Stimulated activated CD8-positive, alpha-beta memory T cell treated with anti-CD3 and anti-CD28 coated beads, Interleukin-15, amount 100 ng/mL, for 4 hours (primary cell): ENCODE measurements at places on chromosomes 16 and 17.

DNA sequence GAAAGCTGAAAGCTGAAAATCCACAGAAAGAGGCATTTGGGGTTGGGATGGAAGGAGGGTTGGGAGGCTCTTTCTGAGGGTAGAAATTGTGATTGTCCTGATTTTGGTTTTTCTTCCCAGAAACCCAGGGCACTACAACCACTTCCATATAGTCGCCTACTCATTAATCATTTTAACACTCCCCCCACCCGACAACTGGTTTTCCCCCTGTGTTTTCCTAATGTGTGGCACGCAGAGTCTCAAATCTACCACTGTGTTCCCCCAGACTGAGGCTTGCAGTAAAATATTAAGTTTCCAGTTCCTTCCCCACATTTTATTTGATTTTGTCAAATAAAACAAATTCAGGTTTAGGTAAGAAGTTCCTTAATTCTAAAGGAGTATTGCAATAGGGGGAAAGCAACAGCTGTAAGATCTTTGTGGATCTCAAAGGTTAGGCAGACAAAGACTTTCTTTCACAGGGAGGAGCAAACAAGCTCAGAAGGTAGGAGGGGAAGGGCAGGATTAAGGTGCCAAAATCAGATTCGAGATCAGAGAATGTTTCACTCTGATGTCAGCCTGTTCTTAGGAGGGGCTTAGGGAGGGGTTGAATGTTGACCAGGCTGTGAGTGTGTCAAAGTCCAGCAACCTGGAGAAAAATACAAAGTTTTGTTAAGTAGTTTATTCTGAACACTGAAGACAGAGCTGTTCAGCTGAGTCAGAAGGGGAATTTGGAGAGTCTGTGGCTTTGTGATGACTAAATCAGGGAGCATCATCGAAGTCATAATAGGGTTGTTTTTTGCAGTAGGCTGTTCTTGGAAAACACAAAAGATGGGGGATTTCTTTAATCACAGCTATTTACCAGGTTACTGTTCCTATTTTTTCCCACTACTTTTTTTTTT lies 3.6 kb downstream of the ZNF267 start:
- DNase-seq, result peak; percentile 39

DNA sequence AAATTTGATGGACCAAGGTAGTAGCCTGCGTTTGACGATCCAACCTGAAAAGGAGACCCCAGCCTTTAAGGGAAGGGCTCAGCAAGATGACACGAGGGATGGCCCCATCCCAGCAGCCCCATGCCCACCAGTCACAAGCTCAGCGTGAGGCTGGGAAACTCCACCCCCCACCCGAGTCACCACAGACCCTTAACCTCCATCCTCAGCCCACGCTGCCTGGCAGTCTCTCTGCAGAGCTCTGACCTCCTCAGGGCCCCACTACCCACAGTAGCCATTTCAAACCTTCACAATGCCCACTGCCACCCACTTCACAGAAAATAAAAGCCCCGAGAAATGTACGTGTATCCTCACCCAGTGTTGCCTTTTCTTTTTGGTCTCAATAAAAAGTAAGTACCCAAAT lies 18.7 kb downstream of the USP36 start:
- no peak for DNase-seq

- DNase-seq, result no peak
Observed at GRCh38 chr16:73000907-73001521, 46.9 kb downstream of the ZFHX3 start.

- no peak for DNase-seq
Observed at GRCh38 chr16:49513040-49513439, 139.4 kb downstream of the C16orf78 start.

DNA sequence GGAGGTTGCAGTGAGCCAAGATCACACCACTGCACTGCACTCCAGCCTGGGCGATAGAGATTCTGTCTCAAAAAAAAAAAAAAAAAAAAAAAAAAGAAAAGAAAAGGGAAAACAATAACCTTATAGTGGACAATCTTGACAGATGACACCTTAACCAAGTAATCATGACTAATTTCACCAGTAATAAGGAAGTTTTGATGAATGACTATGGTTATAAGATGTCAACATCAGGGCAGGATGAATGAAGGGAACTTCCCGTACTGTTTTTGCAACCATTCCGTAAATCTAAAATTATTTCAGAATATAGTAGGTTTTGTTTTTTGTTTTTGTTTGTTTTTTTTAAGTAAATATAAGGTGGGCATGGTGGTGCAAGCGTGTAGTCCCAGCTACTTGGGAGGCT lies 23.0 kb downstream of the GSPT1 start:
- no peak for DNase-seq

- DNase-seq, result peak; percentile 21
Observed at GRCh38 chr17:82267575-82268379, 5.7 kb downstream of the CSNK1D start.

GRCh38 chr16:58176608-58177352 lies 21.1 kb downstream of the CSNK2A2 start:
- DNase-seq, result no peak

DNA sequence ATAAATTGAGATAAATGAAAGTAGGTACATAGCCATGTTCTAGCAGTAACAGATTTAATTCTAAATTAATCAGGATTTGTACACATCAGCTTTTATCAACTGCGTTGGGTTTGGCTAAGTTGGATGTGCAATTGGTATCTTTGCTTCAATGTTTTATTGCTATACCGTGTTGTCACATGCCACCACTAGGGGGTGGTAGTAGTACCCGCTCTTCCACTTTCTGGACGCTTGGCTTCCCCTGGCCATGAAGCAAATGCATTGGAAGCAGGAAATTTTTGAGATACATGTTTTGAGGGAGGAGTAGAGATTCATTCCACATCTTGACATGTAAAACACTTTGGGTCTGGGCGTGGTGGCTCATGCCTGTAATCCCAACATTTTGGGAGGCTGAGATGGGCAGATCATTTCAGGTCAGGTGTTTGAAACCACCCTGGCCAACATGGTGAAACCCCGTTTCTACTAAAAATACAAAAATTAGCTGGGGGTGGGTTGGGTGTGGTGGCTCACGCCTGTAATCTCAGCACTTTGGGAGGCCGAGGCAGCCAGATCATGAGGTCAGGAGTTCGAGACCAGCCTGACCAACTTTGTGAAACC lies 58.6 kb downstream of the EMP2 start:
- DNase-seq, result no peak

- DNase-seq, result no peak
Observed at GRCh38 chr16:24228514-24228913, 27.6 kb upstream of the CACNG3 start.

GRCh38 chr16:79932572-79932971 lies 332.0 kb upstream of the MAF start:
- no peak for DNase-seq

- no peak for DNase-seq
Observed at GRCh38 chr16:49566432-49566831, 192.8 kb downstream of the C16orf78 start.

- DNase-seq, result no peak
Observed at GRCh38 chr16:67528222-67528869, at the start of gene RIPOR1. RIPOR1 (plus strand) TSS chr16:67528829; CDS start chr16:67538447, 9,618 bp downstream.

- no peak for DNase-seq
Observed at GRCh38 chr17:21689604-21690003, 2.7 kb upstream of the KCNJ18 start.

GRCh38 chr16:64878940-64879339 lies 242.9 kb downstream of the CDH11 start:
- DNase-seq, result no peak

DNA sequence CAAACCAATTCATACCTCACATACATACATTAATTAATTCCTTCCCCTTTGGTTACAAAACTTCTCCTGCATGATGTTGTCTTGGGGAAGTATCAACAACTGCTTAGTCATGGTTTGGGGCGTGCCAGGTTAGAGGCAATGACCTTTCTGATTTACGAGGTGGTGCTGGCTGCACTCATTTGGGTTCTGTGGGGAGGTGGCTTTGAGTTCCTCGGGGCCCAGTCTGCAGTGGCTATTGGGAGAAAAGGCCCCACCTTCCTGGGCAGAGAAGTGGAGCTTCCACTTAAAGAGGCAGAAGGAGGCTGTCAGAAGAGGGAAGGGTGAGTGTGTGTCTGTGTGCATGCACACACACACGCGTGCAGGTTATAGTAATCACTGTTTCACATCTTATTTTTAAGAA lies 10.2 kb upstream of the ETV4 start:
- no peak for DNase-seq

DNA sequence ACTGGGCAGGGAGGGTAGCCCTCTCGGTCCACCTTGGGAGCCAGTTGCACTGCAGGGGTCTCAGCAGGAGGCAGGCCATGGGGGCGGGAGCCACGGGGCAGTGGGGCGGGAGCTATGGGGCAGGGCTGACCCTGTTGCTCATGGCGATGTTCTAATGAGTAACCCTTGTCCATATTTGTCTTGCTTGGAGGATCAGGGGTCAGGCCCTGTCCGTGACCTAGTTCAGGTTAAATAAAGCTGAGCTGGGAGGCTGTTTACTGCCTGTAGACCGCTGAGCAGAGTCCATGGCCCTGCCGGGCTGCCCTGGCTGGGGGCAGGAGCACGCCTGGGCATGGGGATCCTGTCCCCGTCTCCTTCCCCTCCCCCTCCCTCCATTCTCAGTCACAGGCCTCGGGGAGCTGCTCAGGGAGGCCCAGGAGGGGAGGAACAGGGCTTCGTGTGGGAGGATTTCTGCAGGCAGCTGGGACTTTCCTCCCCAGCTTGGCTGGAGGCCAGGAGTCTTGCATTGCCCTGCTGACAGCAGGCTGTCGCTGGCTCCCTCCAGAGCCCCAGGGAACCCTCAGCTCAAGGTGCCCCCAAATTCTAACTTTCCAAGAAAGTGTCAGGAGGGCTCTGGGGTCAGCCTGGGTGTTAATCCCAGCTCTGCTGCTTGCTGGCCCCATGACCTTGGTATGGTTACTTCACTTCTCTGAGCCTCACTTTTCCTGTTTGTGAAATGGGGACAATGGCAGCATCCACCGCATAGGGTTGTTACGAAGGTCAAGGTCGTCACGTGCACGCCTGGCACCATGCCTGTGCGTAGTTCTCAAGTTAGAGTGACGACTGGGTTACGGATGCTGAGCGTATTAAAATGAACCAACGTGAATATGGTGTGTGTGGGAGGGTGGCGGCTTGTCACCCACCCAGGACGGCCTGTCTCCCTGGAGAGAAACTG lies 6.1 kb upstream of the SERPINF2 start:
- no peak for DNase-seq

GRCh38 chr17:29698019-29698777 lies 75.5 kb upstream of the CORO6 start:
- no peak for DNase-seq

GRCh38 chr17:75825149-75825552 lies 19.1 kb downstream of the UNC13D start:
- DNase-seq, result no peak

- no peak for DNase-seq
Observed at GRCh38 chr17:79629548-79630049, 18.7 kb upstream of the RBFOX3 start.

DNA sequence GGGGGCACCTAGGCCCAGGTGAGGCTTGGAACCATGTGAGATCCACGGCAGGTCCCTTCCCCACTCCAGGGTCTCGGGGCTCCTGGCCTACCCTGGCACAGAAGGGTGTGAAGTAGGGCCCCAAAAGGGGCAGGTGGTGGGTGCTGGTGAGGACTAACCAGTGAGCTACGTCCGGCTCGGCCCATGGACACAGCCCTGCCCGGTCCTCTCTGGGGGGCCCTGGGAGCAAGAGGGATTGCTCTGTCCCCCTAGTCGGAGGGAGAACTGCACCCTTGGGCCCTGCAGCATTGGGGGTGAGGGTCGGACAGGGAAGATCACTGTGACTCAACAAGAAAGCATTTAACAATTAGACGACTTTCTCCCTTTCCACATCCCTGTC lies 2.9 kb downstream of the ENPP7 start:
- no peak for DNase-seq

GRCh38 chr17:30104575-30105339 lies 11.9 kb upstream of the NSRP1 start:
- DNase-seq, result peak; percentile 53

- DNase-seq, result no peak
Observed at GRCh38 chr17:1890758-1891450, 61.1 kb downstream of the RPA1 start.

DNA sequence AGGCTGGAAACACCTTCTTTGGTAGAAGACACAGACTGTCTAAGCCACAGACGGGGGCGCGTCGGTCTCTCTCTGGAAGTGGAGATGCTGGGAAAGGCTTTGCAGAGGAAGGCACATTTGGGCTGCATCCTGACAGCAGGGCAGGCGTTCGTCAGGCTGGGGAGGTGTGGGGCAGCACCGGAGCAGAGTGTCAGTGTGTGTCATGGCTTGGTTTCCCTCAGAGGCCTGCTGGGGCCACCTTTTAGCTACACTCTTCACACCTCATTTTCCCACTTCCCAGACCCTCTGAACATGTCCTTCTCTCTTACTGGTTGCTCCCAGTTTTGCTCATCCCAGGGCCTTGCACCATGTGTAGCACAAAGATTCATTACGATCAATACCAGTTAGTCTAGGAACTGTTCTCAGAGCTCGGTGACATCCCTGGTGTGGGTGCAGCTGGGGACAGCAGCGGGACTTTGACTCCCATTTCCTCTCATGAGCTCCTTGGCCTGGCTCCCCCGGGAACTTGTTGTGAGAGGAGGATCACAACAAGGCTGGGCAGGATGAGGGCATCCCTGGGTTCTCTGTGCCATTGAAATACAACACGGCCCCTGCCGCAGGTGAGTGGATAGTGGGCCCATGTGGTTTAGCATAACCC lies 33.1 kb downstream of the SMARCE1 start:
- DNase-seq, result no peak

- no peak for DNase-seq
Observed at GRCh38 chr16:63553980-63554379, 1517.7 kb upstream of the CDH8 start.

GRCh38 chr16:87830673-87831420 lies 38.5 kb downstream of the SLC7A5 start:
- DNase-seq, result no peak

DNA sequence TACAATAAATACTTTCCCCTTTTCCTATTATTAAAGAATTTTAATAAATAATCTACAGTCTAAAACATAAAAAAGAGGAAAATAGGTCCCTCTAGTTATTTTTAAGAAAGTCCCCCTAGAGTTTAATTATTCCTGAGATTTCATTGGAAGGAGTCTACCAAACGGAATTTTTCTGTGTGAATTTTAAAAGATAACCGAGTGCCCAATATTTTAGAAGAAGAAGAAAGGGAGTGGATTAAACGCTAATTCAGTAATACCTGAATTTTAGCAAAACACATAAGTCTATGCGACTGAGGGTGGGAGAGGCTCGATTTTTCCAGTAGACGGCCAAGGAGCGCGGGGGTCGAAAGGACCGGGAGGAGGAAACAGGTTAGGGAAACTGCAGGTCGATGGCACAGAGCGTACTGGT lies 2.2 kb downstream of the HOXB2 start:
- DNase-seq, result no peak

DNA sequence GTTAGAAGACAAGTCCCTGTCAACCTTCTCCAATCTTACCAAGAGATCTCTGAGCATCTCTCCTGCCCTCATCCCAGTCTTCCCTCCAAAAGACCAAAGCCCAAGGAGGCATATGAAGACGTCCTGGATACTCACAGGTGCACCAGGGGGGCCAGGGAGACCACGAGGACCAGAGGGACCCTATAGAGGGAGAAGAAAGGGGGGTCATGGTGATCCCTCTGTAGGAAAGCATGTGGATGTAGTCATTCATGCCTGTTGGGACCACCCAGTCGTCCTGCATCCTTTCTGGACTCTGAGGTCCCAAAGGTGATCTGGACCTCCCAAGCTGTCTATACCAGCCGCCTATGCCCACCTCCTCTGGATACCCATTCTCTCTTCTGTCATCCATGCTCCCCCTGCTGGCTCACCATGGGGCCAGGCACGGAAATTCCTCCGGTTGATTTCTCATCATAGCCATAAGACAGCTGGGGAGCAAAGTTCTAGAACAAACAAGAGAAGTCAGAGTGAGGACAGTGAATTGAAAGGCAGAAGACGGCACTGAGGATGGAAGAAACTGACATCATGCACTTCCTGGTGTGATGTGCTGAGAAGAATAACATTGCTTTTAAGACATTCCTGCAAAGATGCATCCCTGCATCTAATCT lies 3.3 kb downstream of the COL1A1 start:
- DNase-seq, result no peak
